G401 (cell line): ENCODE measurements at places on chromosomes 11 and 22. TPM values are rescaled to one million over a fixed set of nuclear protein-coding genes. Genes with fewer than 3 reads are reported as not detected.

SPI1 gene
- not detected in 2 replicates for total RNA-seq

RBM7 gene
- total RNA-seq, result 26.1 and 32.9 TPM in 2 replicates

MPZL2 gene
- total RNA-seq, result not detected in 2 replicates

PATE4 gene
- not detected in 2 replicates for total RNA-seq

FAM227A gene
- 0.37 and 0.41 TPM in 2 replicates for total RNA-seq

RIMBP3C gene
- 0.47 and 0.49 TPM in 2 replicates for total RNA-seq

ZNF214 gene
- 3.6 and 6.9 TPM in 2 replicates for total RNA-seq

NAALADL1 gene
- total RNA-seq, result not detected in 2 replicates

PLEKHB1 gene
- total RNA-seq, result 2.6 and 18.0 TPM in 2 replicates

UBQLNL gene
- not detected in 2 replicates for total RNA-seq

DNA sequence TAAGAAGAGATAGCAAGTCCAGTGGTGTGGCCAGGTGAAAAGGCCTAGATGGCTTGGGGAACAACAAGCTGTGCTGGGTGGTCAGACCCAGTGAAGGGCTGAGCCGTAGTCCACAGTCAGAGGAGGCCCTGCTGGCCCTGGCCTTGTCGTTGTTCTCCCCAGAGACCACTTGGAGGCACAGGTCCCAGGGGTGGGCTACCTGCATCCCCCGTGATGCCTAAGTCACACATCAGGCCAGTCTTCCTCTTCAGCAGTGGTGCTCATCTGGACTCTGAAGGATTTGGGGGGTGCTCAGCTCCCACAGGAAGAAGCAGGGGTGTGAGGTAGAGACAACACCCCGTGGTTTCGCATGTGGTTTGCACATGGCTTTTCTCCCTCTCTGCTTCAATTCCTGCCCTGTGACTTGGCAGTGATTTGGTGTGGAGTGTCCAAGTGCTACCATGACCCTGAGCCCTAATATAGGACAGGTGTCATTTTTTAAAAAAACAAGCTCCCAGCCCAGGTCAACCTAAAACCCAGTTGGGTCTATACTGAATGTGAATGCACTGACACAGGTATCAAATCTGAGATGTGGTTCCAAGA is 51.0 kb downstream of the ALX4 start:
- DNase-seq, result no peak

GRCh38 chr11:8269636-8270035 is 6.0 kb upstream of the LMO1 start:
- no peak for DNase-seq

- DNase-seq, result no peak
These were observed 113.5 kb downstream of the SOX6 start for GRCh38 chr11:16242806-16243205.

GRCh38 chr11:20113149-20113438 is 47.2 kb downstream of the DBX1 start:
- DNase-seq, result no peak

DNA sequence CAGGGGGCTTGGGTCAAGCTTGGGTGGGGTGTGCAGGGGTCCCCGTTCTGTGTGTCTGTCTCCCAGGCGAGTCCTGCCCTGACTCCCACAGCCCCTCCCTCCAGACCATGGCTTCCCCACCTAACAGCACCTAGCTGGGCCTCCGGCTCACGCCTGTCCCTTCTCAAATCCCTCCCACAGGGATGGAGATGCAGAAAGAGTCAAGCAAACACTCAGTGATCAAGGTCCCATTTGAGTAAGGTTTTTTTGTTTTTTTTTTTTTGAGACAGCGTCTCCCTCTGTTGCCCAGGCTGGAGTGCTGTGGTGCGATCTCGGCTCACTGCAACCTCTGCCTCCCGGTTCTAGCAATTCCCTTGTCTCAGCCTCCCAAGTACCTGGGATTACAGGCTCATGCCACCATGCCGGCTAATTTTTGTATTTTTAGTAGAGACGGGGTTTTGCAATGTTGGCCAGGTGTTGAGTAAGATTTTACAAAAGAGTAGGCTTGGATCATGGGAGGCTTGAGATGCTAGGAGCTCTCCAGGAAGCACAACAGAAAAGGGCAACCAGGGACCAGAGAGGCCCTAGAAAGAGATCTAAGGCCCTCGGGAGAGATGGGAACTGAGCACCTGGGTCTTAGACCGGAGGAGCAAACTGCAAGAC is 5.7 kb downstream of the APOBEC3D start:
- no peak for DNase-seq

DNA sequence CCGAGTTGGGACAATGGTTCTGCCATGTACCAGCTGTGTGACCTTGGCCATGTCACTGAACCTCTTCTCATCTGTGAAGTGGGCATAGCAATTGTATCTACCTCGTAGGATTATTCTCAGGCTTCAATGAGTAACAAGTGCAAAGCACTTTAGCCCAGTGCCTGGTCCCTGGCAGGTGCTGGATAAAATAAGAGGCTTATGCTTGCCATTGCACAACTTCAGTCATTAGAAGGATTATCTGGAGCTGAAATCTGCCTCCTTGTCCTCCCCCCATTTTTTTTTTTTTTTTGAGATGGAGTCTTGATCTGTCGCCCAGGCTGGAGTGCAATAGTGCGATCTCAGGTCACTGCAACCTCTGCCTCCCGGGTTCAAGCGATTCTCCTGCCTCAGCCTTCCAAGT is 7.2 kb downstream of the SMTNL1 start:
- no peak for DNase-seq

- no peak for DNase-seq
These were observed 4.5 kb downstream of the GSTP1 start for GRCh38 chr11:67588136-67588503.

DNA sequence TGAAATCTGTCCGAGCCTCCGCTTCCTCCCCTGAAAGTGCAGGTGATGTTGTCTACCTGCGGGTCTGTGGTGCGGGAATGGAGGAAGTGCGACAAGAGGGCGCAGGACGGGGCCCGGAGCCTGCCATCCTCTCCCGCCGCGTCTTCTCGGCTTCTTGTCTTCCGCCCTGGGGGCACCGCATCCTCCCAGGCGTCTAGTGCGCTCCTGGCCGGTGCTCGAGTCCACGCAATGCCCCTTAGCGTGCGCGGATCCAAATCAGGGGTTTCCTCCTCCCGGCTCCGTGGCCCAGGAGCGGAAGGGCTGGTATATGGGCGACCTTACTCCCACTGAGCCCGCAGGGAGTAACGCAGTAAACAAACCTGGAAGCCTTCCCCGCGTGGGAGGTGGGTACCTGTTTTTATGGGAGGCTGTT is 405 bp downstream of the SFI1 start:
- DNase-seq, result no peak

- DNase-seq, result no peak
These were observed 7.1 kb upstream of the MUC6 start for GRCh38 chr11:1043563-1044096.

DNA sequence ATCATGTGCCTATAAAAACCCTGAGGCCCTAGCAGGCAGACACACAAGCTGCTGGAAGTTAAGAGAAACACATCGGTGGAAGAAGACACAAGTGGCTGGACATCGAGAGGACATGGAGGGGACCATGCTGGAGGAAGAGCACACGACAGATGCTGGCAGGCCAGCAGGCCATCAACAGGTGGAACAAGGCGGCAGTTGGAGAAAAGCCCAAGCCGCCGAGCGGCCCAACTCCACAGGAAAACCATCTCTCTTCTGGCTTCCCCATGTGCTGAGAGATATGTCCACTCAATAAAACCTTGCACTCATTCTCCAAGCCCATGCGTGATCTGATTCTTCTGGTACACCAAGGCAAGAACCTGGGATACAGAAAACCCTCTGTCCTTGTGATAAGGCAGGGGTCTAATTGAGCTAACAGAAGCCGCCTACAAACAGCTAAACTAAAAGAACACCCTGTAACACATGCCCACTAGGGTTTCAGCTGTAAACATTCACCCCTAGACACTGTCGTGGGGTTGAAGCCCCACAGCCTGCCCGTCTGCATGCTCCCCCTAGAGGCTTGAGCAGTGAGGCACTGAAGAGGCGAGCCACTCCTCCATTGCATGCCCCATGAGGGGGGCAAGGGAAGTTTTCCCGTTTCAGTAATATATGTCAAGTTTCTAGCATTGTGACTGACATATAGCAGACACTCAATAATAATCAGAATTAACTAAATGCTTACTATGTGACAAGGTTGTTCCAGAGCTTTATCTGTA is 39.0 kb upstream of the MMP20 start:
- DNase-seq, result no peak
